Stimulated activated CD8-positive, alpha-beta memory T cell treated with anti-CD3 and anti-CD28 coated beads, Interleukin-4, amount 100 ng/mL, for 1 hour (primary cell): ENCODE measurements at places on chromosomes 2 and 18.

DNA sequence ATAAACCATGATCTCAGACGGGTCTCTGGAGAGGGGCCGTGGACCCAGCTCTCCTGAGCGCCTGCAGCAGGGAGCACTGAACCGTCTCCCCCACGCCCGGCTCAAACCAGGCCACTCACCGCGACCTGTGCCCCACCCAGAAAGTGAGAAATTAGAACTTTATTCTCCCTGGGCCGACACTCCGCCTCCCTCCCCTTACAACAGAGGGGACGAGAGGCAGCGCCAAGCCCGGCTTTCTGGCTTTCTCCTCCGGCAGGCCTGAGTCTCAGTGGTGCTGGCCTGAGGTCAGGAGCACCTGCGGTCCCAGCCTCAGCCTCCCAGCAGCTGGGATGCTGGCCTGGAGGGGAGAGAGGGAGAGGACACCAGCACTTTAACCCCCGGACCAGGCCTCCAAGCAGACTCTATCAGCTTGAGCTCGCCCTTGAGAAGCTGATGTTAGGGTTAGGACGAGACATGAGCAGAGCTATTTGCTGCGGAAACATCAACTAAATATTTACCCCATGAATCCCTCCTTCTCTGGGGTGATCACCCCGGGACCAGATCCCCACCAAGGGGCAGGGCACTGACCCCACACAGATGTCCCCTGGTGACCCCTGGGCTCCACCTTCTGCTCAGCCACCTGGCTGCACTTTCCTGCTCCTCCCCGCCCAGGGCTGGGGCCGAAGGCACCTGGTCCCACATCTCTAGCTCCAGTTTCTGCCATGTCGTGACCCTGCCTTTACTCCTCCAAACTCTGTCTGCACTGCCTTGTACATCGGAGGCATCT, 856.3 kb upstream of the SALL3 start:
- DNase-seq: no peak

DNA sequence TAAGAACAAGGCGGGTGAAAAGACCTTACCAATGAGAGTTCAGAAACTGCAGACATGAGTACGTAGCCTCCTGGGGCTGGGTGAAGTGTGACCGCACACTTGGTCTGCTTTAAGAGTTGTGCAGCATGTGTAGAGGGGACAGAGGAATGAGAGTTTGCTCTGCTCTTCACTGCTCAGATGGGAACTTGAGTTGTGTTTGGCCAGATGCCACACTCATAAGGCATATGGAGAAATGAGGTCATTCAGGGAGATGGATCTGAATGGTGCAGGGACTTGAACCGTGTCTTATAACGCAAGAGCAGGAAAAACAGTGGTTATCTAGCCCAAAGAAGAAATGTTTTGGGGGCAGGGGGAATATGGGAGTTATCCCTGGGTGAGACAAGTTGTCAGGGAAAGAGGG, 273.8 kb upstream of the LYPD1 start:
- no peak for DNase-seq

DNA sequence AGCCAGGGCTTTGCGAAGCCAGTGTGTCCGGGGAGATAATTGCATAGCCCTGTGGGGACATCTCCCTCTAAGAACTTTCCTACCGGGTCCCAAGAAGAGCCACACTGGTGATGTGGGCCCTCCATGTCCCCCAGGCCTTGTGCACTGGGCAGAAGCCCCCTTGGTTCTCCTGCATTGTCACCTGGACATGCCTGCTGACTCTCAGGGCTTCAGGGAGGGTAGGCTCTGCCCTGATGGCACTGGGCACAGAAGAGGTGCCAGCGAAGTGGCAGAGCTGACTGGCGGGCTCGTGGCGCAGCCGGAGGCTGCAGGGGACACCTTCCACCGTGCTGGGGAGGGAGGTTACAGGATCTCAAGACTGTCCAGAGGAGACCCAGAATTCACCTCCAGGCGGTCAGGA, 28.3 kb downstream of the GLI2 start:
- no peak for DNase-seq

GRCh38 chr2:147232225-147232669, 612.6 kb upstream of the ACVR2A start:
- DNase-seq: no peak

DNA sequence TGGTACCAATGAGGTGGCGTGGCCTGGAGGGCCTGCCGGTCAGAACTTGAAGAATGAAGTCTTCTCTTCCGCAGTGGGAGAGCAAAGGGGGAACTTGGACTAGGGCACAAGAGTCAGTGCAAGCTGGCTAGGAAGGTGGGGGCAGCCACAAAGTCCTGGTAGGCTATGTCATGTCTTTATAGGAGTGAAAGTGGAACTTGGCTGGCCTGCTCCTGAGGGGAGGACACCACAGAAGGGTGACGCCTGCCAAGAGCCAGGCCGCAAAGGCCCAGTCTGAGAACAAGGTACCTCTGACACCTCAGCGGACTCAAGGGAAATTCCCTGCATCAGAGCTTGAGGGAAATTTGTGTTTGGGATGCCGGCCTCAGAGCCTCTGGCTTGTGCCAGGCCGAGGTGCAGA, 32.2 kb upstream of the MAP3K20 start:
- no peak for DNase-seq

GRCh38 chr2:102142829-102143449, 393 bp downstream of the IL1R1 start:
- no peak for DNase-seq

DNA sequence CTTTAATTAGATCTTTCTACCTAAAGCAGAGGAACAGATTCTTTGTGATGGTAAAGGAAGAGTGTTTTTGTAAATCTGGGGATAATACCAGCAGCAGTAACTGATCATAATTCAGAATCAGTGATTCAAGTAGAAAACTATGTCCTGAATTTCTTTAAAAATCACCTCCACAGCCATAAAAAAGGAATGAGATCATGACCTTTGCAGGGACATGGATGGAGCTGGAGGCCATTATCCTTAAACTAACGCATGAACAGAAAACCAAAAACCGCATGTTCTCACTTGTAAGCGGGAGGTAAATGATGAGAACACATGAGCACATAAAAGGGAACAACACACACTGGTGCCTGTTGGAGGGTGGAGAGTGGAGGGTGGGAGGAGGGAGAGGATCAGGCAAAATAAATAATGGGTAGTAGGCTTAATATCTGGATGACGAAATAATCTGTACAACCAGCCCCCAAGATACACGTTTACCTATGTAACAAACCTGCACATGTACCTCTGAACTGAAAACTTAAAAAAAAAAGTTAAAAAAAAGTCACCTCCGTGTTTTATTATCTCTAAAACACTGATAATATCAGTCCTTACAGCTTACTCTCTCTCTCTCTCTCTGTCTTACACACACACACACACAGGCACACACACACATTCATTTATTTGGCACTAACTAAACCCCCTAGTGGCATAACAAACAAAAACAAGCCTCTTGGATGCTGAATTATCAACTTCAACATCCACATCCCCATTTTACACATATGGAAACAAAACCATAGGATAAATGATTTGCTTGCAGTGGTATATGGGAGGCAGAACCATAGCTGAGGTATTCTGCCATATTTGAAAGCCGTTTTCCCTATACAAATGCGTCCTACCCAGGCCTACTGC, 1.4 kb downstream of the TM4SF20 start:
- DNase-seq: no peak

DNA sequence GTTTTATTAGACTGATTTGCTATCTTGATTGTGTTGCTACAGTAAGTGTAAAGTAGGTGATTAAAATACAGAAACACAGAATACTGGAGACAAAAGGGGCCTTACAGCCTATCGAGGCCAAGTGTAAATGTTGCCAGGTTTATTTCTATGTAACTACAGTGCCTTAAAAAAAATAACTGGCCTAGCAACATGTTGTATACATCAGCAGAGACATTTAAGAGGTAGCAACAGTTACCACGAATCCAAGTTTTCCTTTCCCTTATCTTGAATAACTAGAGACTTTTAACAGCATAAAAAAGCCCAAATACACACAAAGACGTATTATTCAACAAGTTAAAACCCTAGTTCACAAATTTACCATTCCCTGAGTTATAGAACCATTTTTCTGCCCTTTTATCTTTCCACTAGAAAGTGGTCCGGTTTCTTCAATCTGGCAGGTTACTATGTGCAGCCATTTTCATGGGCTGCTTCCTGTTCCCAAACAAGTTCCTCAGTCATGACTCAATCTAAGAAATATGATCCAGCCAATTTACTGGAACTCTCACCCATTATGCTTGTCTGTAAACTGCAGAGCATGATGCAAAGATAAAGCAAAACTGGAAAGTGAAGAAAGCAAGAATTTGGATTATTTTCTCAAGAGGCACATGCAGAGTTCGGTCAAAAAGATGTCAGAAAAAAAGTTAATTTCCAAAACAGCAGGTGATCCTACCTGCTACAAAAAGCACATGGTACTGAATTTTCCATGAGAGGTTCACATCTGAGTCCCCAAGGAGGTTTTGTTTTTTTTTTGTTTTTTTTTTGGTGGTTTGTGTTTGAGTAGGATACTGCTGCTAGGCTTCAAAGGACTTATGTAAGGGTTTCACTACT, 22.2 kb downstream of the NFE2L2 start:
- no peak for DNase-seq

GRCh38 chr2:58535990-58536389, 294.9 kb upstream of the FANCL start:
- no peak for DNase-seq

DNA sequence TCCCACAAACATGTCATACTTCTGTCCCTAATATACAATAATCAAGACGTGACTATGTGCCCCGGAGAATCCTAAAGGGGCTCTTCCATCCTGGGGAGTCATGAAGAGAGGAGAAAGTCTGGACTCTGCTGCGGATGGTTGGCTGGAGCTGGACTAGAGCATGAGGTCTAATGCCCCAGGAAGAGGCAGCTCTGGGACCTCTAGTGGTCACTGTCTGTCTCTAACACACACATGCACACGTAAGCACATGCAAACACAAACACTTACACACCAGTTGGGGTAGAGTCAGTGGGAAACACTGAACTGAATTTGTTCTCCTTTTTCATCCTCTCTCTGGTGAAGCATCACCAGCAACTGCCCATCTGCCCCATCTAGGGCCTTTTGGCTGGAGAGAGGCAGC, 271.6 kb downstream of the TDRD15 start:
- DNase-seq: no peak

DNA sequence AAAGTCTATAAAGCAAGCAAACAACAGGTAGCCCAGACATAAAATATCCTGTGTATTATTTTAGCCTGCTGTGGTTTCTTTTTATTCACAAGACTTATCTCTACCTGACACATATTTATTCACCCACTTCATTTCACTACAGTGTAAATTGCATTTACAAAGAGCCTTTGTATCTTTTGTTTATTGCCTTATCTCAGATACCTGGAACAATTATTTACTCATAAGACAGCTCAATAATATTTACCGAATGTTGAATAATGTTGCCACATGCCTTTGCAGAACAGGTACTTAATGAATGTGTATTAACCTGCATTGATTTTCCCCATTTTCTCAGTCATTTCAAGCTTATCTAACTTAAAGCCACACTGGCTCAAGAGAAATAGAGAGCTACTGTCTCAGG, 603.6 kb downstream of the FBXO15 start:
- DNase-seq: no peak

GRCh38 chr2:11553661-11554398, 20.0 kb downstream of the GREB1 start:
- DNase-seq: no peak

DNA sequence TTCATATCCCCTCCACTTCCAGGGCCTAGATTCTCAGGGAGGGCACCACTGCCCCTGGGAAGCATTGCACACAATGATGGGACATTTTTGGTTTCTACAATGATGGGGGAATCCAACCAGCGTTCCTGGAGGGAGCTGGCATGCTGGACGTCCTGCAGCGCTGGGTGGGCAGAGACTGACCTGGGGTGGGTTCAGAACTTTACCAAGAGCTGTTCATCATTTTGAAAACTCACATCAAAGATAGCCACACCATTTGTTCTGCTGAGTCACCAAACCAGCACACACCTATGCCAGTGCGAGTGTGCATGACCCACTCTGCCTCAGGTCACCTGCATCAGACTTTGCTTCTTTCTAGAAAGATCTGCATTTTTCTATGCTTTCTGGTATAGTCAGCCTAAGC, 14.1 kb upstream of the ARMC9 start:
- no peak for DNase-seq

GRCh38 chr2:56647997-56648396, 464.2 kb downstream of the CCDC85A start:
- DNase-seq: no peak

DNA sequence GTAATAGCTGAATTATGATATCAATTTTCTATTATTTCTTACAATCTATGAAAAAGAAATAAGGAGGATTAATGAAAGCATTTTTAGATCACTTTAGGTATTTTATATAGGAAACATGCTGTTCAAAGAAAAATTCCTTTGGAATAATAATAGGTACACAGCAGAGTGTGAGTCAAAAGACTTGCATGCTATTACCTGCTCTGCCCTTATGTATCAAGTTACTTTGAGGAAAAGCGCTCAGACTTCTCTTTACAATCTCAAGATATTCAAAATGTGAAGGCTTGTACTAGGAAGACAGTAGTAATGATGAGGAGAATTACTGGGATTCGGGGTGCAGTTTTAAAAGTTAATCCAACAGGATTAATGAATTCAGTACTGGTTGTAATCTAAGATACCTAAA, 29.1 kb upstream of the RNU4ATAC start:
- no peak for DNase-seq

DNA sequence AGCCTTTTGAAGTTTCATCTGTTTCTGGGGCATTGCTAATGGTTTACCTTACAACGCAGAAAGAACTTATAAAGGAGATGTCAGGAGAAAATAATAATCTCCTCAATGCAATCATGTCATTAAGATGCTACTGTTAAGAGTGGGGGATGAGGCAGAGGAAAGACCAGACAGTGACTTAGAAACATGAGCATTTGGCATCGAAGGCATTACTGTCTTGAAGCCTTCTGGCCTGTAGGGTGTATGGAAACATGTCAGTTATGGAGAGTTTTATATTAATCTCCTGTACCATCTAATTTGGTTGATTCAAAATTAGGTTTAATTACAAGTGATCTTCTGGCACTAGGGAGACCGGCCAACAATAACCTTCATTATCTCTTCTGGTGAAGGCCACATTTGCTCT, 32.5 kb downstream of the CDC42EP3 start:
- no peak for DNase-seq

DNA sequence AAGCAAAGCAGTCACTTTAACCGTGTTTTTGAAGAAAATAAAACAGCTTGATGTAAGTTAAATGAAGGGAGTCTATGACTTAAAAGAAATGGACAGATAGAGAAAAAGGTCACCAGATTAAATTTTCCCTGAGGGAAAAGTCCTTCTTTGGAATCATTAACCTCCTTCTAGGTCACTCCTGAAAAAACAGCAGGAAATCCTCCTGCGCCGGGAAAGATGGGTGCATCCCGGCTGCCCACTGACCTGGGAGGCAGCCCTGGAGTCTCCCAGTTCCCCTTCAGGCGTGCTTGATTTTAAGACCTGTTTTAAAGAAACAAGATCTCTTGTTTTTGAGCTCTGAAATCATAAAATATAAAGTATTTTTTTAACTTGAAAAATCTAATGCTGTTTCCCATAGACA, 18.4 kb upstream of the ZNF521 start:
- DNase-seq: no peak

GRCh38 chr2:58973811-58974281, 732.7 kb upstream of the FANCL start:
- no peak for DNase-seq
